ENCODE measurements at places on chromosomes 5 and 9.
A peak's percentile ranks its signal among the peaks of the same experiment; 100 is the strongest.

DNA sequence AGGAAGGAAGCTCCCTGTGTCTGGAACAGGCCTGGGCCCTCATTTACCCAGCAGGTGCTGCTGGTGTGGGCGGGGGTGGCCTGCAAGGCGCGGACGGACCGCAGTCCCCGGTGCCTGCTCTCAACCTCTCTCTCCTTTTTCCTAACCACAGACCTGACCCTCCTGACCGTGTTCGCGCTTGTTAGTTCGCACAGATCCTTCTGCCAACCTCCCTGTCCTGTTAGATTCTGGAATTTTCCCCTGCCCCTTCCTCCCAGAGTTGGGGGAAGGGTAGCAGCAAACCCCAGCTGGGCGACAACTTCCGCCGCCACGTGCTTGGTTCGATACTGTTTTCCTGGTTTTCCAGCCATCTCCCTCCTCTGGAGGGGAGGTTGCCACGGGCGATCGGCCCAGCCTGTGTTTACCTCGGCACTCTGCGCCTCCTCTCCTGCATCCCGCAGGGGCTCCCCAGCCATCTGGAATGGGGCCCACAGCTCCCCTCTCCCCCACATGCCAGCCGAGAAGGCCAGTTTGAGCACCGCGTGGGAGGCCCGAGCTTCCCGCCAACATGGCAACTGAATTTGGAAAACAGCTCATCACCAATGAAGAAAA lies 70.8 kb upstream of the UNC5A start:
- DNase-seq: no peak

DNA sequence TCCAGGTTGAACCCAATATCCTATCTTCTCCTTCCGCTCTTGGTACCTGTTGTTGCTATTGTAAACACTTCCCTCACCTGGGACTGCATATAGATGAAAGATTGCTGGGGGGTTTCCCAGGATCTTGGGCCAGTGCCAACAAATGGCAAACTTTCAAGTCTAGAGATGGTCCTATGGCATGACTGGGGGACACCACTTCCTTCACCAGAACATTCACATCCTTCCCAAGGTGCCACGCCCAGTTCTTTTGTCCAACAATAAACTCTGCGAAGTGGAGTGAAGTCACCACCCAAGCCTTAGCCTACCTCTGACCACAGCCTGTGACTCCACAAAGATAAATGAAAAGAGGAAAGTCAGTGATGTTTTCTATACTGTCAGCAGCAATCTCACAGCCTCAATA lies 34.4 kb downstream of the DOCK8 start:
- DNase-seq: no peak

DNA sequence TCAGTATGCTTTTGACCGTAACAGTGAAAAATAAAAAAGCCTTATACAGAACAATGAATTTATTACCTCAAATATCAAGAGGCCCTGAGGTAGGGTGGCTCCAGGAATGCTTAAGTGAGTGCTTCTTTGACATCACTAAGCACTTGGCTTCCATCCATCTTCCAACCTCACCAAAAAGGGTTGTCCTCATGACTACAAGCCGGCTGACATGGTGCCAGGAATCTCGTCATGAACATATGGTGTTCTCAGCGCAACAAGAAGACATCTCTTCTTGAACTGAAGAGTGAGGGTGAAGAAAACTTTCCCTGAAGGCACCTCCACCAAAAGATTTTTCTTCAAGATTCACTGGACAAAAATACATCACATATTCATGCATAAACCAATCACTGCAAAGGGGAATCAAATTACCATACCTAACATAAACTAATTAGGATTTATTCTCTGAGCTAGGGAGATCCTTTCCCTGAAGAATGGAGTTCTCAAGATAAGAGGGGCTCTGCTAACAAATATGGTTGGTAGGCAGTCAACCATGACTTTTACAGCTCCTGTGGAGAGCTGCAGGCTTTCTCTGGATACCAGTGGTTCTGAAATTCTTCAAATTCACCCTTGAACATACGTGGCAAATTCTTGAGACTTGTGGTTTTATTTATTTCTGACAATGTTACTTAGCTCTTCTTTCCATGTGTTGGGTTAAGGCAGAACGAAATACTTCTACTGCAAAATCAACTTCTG lies 49.5 kb downstream of the AGXT2 start:
- no peak for DNase-seq

DNA sequence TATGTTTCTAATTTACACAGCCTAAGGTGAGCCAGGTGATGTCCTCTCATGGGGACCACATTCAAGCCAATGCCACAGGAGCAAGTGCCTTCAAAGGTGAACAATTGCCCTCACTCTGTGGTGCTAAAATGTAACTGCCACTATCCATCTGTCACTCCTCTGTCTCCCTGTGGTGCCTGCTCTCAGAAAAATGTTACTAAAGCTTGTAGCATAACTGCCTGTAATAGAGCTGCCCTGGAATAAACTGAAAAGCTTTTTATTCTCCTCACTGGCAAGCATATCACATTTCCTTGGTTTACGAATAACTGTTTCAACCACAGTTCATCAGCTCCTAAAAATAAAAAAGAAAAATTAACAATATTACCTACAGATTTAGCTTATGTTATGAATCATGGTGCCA lies 142.4 kb downstream of the ST8SIA4 start:
- DNase-seq: no peak

DNA sequence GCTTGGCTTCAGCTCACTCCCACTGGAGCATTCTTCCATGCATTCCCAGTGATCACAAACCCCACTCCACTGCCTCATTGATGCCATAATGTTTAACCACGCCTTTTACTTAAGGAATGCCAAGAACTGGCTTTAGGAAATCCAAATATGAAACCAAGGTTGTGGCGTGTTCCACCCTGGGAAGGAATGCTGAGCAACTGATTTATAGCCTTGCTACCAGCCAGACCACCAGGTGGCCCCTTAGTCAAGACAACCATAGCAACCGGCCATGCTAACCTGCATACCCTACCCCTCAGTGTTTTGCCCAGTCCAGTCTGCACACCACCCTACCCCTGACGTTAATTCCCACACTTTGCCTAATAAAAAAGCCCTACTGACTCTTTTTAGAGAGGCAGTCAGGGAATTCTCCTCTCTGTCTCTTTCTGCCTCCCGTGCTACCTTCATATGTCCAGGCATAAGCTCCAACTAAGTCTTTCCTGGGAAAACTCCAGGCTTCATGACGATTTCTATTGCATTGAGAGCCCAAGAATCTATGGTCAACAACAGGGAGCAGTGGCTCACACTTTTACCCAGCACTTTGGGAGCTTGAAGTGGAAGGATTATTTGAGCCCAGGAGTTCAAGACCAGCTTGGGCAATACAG lies 27.0 kb upstream of the PRRC2B start:
- DNase-seq: peak; percentile 69

DNA sequence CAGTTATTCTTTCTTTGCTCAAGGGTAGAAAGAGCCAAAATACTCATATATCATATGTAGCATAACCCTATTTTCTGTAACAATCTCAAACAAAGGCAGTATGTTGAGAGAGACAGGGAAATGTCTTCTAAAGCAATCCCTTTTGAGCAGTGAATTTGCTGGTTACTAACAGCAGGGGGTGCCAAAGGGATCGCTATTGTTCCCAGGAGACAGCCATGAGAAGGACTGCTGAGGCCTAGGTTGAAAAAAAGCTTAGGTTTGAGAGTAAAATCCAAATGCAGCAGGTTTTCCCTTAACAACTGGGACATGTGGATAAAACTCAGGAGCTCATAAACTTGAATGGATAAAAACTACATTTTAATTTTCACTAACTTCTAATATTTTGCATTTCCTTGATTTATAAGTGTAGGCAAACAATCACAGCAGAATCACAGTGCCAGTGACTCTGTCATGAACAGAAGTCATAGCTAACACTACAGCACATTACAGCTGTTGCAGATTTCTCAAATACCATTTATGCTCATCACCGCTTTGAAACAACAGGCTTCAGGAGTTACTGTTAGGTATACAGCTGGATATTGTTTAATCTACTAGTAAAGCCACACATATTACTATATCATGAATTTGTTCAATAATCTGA lies 148.4 kb downstream of the MAPKAP1 start:
- DNase-seq: peak; percentile 84

DNA sequence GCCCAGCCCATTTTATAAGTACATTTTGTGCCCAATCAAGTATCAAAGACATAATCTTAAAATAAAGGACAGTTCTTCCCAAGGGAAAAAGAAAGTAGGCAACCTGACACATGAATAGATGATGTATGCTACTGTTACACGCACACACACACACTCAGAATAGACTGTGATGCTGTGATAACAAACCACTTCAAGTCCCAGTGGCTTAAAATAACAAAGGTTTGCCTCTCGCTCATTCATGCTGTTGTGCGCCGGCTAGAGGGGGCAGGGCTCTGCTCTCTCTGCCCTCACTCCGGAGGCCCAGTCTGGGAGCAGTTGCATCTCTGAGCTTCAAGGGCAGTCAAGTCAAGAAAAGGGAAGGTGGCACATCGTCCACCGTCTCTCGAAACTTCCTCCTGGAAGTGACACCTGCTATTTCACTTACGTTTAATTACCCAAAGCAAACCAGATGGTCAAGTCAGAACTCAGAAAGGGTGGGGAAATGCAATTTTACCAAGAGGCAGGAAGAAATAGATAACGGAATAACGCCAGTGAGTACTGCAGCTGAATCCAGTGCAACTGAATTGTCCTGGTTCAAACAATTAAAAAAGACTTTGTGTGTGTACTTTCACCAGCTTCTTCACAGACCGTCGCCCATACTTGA lies 43.3 kb downstream of the ANKRD33B start:
- DNase-seq: no peak

GRCh38 chr9:69157751-69158466 lies 16.2 kb upstream of the TJP2 start:
- DNase-seq: no peak

GRCh38 chr9:134318941-134319305 lies 7.3 kb upstream of the RXRA start:
- DNase-seq: no peak

GRCh38 chr5:58088941-58089340 lies 370.9 kb downstream of the PLK2 start:
- DNase-seq: peak; percentile 11

Measured in hepatocyte (in vitro differentiated cells).